Muscle of arm (tissue), 14 donors: ENCODE measurements at places on chromosomes 13 and 19. TPM values are rescaled to one million over a fixed set of nuclear protein-coding genes. Genes with fewer than 3 reads are reported as not detected.
A peak's percentile ranks its signal among the peaks of the same experiment; 100 is the strongest.

ZNF177 gene
- 6.7 TPM for polyA plus RNA-seq

GRCh38 chr19:44820648-44821609, 12.0 kb downstream of the BCAM start:
- no peak for DNase-seq

DNA sequence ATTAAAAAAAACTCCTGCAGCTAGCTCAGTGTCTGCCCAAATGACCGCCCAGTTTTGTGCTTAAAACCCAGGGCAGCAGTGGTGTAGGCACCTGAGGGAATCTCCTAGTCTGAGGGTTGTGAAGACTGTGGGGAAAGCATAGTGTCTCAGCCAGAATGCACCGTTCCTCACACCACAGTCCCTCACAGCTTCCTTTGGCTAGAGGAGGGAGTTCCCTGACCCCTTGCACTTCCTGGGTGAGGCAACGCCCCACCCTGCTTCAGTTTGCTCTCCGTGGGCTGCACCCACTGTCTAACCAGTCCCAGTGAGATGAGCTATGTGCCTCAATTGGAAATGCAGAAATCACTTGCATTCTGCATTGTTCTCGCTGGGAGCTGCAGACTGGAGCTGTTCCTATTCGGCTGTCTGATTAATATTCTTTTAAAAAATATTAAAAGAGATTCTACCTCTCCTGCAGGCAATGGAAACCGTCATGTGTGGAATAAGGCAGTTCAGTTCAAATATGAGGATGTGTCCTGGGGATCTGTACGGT, 645.7 kb downstream of the FGF9 start:
- DNase-seq = no peak

DNA sequence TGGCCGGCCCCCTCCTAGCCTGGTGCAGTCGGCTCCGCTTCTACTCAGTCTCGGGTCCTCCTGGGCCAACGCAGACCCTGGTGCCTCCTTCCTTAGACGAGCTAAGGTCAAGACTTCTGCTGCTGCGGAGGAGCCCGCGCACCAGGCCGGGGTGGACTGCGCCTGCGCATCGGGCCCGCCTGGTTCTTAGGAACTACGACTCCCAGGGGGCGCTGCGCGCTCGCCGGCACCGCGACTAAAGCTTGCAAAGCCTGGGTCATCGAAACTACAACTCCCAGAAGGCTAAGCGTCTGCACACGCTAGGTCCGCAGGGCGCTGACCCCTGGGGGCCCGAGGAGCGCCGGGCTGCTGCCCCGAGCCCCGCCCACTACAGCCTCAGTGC, at the start of gene ZNF835:
TSS of gene ZNF835 (minus strand) at position 145 of the 382 bp plus-strand sequence. CDS start 6,559 bp downstream, outside the sequence.
- DNase-seq = peak; percentile 94

DNA sequence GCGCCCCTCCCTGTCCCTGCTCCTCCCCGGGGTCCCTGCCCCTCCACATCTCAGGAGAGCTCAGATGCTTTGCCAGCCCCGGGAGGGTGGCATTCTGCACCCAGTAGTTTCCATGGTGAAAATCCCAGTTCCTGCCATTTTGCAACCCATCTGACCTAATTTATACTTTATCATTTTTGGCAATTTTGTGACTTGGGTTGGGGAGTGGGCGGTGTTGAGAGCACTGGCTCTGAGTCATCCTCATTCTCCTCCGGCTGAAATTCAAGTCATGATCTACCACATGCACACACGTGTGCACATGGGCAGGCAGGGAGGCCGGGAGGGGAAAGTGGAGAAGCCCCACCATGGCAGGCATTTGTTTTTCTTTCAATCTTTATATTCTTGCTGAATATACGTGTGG, 208.6 kb downstream of the URI1 start:
- no peak for DNase-seq

- DNase-seq = no peak
These were observed 52.1 kb upstream of the USPL1 start for GRCh38 chr13:30565658-30566057.

ZGLP1 gene
- polyA plus RNA-seq = 3.0 TPM

CFD gene
- polyA plus RNA-seq = 1.6 TPM

ZNF738 gene
- 19.0 TPM for polyA plus RNA-seq

DNA sequence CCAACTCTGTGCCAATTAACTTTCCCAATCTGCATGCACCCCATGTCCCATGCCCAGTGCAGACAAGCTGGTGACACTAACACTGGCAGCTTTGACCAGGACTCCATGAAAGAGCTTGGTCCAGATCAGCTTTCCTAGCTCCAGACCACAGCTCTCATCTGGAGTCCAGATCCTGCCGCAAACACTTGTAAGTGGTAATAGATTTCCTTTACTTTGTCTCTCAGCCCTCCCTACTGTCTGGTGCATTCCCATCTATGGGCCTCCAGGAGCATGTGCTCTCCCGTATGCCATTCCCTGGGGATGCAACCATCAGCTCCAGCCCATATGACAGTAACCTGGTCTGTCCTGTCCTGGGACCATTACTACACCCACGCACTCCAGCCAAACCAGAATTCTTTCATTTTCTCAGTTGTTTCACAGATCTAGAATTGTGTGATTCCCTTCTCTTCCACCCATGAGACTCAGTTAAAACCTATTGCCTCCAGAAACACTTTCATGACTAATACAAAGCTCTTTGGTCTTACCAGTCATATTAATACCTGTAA, 4.9 kb upstream of the STARD13 start:
- no peak for DNase-seq

GRCh38 chr13:45847554-45848224, 3.9 kb downstream of the SIAH3 start:
- DNase-seq = no peak

DNA sequence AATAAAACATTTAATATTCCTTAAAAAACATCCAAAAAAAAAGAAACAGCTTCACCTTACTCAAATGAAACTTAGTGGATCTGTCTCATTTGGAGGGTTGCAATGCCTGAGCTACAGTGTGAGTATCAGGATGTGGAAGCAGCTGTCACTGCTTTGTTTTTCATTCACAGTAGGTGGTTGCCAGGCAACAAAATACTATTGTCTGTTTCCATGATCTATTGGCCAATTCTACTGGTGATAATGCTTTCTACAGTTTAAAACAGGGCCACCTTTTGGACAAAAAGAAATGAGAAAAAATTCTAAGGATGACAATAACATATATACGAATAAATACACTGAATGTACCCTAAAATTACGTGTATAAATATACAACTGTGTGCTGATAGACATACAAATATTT, 3.0 kb downstream of the ENOX1 start:
- peak; percentile 82 for DNase-seq

ZIC2 gene
- polyA plus RNA-seq = 0.24 TPM

GRCh38 chr13:63851526-63851925, 2435.9 kb upstream of the PCDH20 start:
- no peak for DNase-seq

GRCh38 chr19:56139847-56140582, 1.1 kb upstream of the ZNF444 start:
- DNase-seq = no peak

DNA sequence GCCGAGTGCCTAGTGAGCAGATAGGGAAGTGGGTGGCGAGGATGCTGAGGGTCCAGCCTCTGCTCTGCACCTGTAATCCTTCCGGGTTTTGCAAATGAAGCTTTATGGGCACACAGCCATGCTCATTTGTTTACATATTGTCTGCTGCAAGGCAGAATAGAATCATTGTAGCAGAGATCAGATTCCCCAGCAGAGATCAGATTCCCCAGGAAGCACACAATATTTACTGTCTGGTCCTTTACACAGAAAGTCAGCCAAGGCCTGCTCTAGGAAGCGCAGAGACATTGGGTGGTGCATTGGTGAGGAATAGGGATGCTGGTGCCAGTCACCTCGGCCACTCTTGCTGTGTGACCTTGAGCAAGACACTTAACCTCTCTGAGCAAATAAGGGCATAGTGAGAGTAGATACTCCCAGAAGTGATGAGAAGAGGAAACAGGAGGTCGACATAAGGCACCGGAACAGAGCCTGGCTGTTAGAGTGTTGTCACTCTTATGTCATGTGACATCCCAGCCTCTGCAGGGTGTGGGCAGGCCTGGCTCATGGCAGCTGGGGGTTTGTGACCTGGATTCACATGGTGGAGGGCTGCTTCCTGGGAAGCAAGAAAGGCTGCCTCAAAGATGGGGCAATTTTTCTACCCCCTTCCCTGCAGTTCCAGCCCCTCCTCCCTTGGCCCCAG, 25.6 kb downstream of the CARM1 start:
- no peak for DNase-seq
